ENCODE measurements at places on chromosomes 7 and 10. TPM values are rescaled to one million over a fixed set of nuclear protein-coding genes. Genes with fewer than 3 reads are reported as not detected.
A peak's percentile ranks its signal among the peaks of the same experiment; 100 is the strongest.

- H3K27me3 ChIP-seq, result peaks cover 8% of the 10 kb centered on the region
- H3K36me3 ChIP-seq, result peaks cover 10% of the 10 kb centered on the region
- H3K4me3 ChIP-seq, result no peak overlapping the region
- no peak for DNase-seq
- H3K27ac ChIP-seq, result no peak overlapping the region
Measured at GRCh38 chr7:105906695-105907094, 30.3 kb upstream of the ATXN7L1 start.

GRCh38 chr10:113493195-113493594 is 59.7 kb upstream of the HABP2 start:
- H3K27me3 ChIP-seq, result no peaks in the 10 kb centered on the region
- no peak for DNase-seq
- no peaks in the 10 kb centered on the region for H3K36me3 ChIP-seq
- H3K4me1 ChIP-seq, result no peaks in the 10 kb centered on the region
- no peak overlapping the region for H3K4me3 ChIP-seq

- peaks cover 1% of the 10 kb centered on the region for H3K27me3 ChIP-seq
- H3K4me1 ChIP-seq, result peaks cover 7% of the 10 kb centered on the region
- DNase-seq, result no peak
- H3K4me3 ChIP-seq, result no peak overlapping the region
- H3K27ac ChIP-seq, result no peak overlapping the region
Measured at GRCh38 chr10:78623578-78624215, 445.1 kb upstream of the ZMIZ1 start.

- peaks cover 91% of the 10 kb centered on the region for H3K36me3 ChIP-seq
- H3K27me3 ChIP-seq, result no peaks in the 10 kb centered on the region
- peak overlapping the region; percentile 71 for H3K4me3 ChIP-seq
Measured at GRCh38 chr7:50393547-50394252, 56.5 kb downstream of the FIGNL1 start.

GRCh38 chr10:31340343-31340742 is 21.3 kb downstream of the ZEB1 start:
- peaks cover 12% of the 10 kb centered on the region for H3K36me3 ChIP-seq
- H3K4me1 ChIP-seq, result peaks cover 23% of the 10 kb centered on the region
- H3K27ac ChIP-seq, result no peak overlapping the region
- DNase-seq, result no peak

- no peak for DNase-seq
- peak overlapping the region; percentile 68 for H3K4me3 ChIP-seq
- no peaks in the 10 kb centered on the region for H3K27me3 ChIP-seq
- H3K4me1 ChIP-seq, result peaks cover 43% of the 10 kb centered on the region
- H3K36me3 ChIP-seq, result peaks cover 54% of the 10 kb centered on the region
- H3K27ac ChIP-seq, result peak overlapping the region; percentile 62
Measured at GRCh38 chr7:23346316-23346715, 47.2 kb downstream of the MALSU1 start.

PNLIP gene
- not detected for total RNA-seq

C10orf105 gene
- total RNA-seq, result 0.11 TPM

- H3K27me3 ChIP-seq, result no peaks in the 10 kb centered on the region
- H3K36me3 ChIP-seq, result no peaks in the 10 kb centered on the region
- H3K4me1 ChIP-seq, result peaks cover 1% of the 10 kb centered on the region
- no peak overlapping the region for H3K27ac ChIP-seq
- DNase-seq, result no peak
Measured at GRCh38 chr7:66170309-66171231, 34.6 kb upstream of the TPST1 start.

- no peak overlapping the region for H3K4me3 ChIP-seq
- no peak for DNase-seq
- no peaks in the 10 kb centered on the region for H3K4me1 ChIP-seq
- H3K36me3 ChIP-seq, result no peaks in the 10 kb centered on the region
- H3K27ac ChIP-seq, result no peak overlapping the region
Measured at GRCh38 chr7:9608560-9608959, 1175.2 kb downstream of the NXPH1 start.

DNA sequence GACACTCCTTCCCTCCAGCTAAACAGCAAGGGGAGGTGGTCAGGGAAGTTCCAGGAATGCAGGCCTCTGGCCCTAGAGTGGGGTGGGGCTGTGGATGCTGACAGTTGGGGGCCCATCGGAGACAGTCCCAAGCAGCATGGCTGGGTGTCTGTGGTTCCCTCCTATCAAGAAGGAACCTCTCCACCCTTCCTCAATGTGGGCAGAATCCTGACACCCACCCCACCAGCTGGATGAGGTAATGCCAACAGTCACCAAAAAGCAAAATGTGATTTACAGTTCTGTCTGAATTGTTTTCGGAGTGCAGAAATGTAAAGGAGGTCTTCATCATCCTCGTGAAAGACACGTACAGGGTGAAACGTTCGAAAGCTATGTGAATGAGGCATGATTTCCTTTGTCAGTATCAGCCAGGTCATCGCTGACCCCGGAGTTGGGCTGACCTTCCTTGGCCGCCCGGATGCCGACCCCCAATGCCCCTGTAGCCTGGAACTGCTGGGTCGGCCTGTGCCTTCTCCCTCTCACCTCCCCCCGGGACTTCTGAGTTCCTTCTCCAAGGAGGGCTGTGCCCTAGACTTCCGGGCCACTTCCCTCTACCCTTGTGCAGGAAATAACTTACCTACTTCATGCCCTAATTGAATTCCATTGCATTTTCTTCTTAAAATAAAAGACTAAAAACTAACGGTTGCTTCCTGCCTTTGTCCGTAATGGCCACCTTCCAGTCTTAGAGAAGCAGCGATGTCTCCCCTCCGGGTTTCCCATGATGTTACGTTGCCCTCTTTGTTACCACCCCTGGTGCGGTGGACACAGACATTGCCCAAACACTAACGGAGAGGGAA is 24.5 kb downstream of the FOXK1 start:
- H3K4me1 ChIP-seq, result peaks cover 9% of the 10 kb centered on the region
- DNase-seq, result no peak
- H3K36me3 ChIP-seq, result peaks cover 8% of the 10 kb centered on the region
- H3K4me3 ChIP-seq, result no peak overlapping the region
- no peak overlapping the region for H3K27ac ChIP-seq

GLCCI1 gene
- total RNA-seq, result 27.9 TPM

- no peak overlapping the region for H3K27ac ChIP-seq
- H3K4me1 ChIP-seq, result peaks cover 6% of the 10 kb centered on the region
- no peak overlapping the region for H3K4me3 ChIP-seq
Measured at GRCh38 chr10:3430501-3430900, 257.9 kb upstream of the PITRM1 start.

ARHGEF35 gene
- 3.6 TPM for total RNA-seq

- no peaks in the 10 kb centered on the region for H3K27me3 ChIP-seq
- H3K27ac ChIP-seq, result peak overlapping the region; percentile 94
- DNase-seq, result no peak
- peaks cover 21% of the 10 kb centered on the region for H3K4me1 ChIP-seq
- peaks cover 15% of the 10 kb centered on the region for H3K36me3 ChIP-seq
Measured at GRCh38 chr7:922334-923107, 32.0 kb downstream of the ADAP1 start.

- no peaks in the 10 kb centered on the region for H3K4me1 ChIP-seq
- H3K4me3 ChIP-seq, result no peak overlapping the region
- no peaks in the 10 kb centered on the region for H3K27me3 ChIP-seq
Measured at GRCh38 chr7:20539201-20539600, 76.3 kb upstream of the ABCB5 start.

- H3K4me1 ChIP-seq, result no peaks in the 10 kb centered on the region
- H3K27ac ChIP-seq, result no peak overlapping the region
- H3K27me3 ChIP-seq, result no peaks in the 10 kb centered on the region
- DNase-seq, result no peak
- no peaks in the 10 kb centered on the region for H3K36me3 ChIP-seq
Measured at GRCh38 chr7:83065714-83066113, 97.0 kb downstream of the PCLO start.

GPR37 gene
- not detected for total RNA-seq

GRCh38 chr7:137804836-137805235 is 41.9 kb downstream of the DGKI start:
- no peak overlapping the region for H3K27ac ChIP-seq
- peaks cover 3% of the 10 kb centered on the region for H3K27me3 ChIP-seq
- H3K4me3 ChIP-seq, result no peak overlapping the region
- H3K36me3 ChIP-seq, result no peaks in the 10 kb centered on the region
- DNase-seq, result no peak
- no peaks in the 10 kb centered on the region for H3K4me1 ChIP-seq

GRCh38 chr7:13165854-13166253 is 478.4 kb downstream of the ARL4A start:
- no peaks in the 10 kb centered on the region for H3K4me1 ChIP-seq
- H3K27me3 ChIP-seq, result peaks cover 9% of the 10 kb centered on the region
- H3K27ac ChIP-seq, result no peak overlapping the region
- DNase-seq, result no peak
- H3K4me3 ChIP-seq, result no peak overlapping the region
- no peaks in the 10 kb centered on the region for H3K36me3 ChIP-seq

DNA sequence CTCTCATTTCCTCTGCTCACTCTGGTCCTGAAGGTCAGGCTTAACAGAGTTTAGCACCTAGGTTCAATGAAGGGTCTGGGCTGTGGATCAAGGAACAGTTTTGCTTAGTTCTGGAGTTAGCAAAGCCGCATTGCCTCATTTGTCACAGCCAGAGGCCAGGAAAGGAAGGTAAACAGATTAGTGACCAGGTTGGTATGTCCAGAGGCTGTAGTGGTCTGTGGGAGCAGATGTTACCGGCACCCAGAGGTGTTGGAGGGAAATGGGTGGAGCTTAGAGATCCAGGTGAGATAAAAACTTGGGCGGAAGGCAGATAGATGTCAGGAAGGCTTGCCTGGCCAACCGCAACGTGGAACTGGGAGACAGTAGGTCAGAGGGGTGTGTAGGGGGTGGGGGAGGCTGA is 36.6 kb upstream of the ZMIZ2 start:
- H3K27me3 ChIP-seq, result no peaks in the 10 kb centered on the region
- no peak overlapping the region for H3K27ac ChIP-seq
- no peak for DNase-seq
- H3K4me1 ChIP-seq, result peaks cover 2% of the 10 kb centered on the region
- no peak overlapping the region for H3K4me3 ChIP-seq
- peaks cover 27% of the 10 kb centered on the region for H3K36me3 ChIP-seq

FAM24A gene
- total RNA-seq, result not detected

MYO1G gene
- total RNA-seq, result 442 TPM

GRCh38 chr10:124259139-124259825 is 159.4 kb downstream of the OAT start:
- H3K4me3 ChIP-seq, result no peak overlapping the region
- H3K27ac ChIP-seq, result no peak overlapping the region

DNA sequence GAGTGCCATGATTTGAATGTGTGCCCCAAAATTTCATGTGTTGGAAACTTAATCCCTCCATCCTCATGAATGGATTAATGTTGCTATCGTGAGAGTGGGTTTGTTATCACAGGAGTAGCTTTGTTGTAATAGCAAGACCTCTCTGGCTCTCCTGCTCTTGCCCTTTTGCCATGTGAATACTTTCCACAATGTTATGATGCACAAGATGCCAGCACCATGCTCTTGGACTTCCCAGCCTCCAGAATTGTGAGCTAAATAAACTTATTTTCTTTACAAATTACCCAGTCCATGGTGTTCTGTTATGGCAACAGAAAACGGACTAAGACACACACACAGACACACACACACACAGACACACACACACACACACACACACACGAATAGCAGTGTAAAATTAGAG is 51.3 kb upstream of the TM9SF3 start:
- DNase-seq, result no peak
- H3K27ac ChIP-seq, result no peak overlapping the region
- H3K4me1 ChIP-seq, result peaks cover 2% of the 10 kb centered on the region
- H3K36me3 ChIP-seq, result no peaks in the 10 kb centered on the region
- peaks cover 14% of the 10 kb centered on the region for H3K27me3 ChIP-seq

- H3K27ac ChIP-seq, result peak overlapping the region; percentile 62
- H3K27me3 ChIP-seq, result no peaks in the 10 kb centered on the region
- no peak for DNase-seq
Measured at GRCh38 chr7:139078399-139078798, 31.1 kb downstream of the ZC3HAV1 start.

DNA sequence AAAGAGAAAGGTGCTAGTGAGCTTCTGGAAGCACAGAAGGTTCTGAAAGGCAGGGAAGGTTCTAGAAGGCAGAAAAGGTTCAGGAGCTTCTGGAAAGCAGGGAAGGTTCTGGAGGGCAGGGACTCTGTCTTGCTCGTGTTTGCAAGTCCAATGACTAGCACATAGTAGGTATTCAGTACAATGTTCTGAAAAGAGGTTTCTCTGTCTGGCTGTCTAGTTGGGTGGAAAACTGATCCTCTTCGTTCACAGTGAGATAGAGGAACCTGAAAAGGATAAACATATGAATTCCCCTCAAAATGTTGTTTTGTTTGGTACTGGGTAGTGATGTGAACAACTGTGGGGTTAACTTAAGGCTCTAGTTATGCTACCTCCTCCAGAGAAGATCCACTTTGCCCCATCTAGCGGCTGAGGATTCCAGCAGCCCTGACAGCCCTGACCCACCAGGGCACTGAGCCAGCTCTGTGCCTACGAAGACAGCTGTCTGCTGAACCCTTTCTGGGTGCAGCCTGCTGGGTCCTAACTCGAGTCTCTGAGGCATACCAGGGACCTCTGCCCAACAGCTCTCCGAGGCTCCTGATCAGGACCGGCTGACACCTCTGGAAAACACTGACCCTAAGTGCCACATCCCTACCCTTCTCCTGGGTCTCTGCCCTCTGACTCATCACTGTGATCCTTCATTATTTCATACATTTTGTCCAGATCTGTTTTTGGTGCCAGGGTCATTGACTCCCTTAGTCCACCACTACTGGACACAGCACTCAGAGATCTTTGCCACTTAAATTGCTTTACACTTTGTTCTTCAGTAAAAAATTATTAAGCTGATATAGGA is 15.4 kb downstream of the PTPRN2 start:
- H3K4me1 ChIP-seq, result no peaks in the 10 kb centered on the region
- DNase-seq, result no peak
- no peak overlapping the region for H3K27ac ChIP-seq
- peaks cover 11% of the 10 kb centered on the region for H3K27me3 ChIP-seq
- H3K4me3 ChIP-seq, result no peak overlapping the region

DNA sequence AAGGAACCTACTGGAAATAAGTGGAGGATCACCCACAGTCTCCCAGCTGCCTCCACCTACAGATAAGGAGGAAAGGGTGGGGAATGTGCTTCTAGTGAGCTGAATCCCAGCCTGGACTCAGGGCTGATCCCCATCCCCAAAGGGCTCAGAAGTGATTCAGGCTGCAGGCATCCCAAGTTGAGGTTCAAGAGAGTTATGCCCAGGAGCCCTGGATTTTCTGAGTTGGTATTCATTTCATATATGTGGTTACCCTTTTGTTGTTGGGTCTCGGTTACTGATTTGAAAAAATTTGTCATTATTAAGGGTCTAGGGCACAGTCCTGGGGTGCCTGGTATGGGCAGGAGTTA is 30.0 kb upstream of the SRGN start:
- no peak for DNase-seq
- no peaks in the 10 kb centered on the region for H3K36me3 ChIP-seq
- H3K4me3 ChIP-seq, result peak overlapping the region; percentile 31
- peak overlapping the region; percentile 85 for H3K27ac ChIP-seq
- no peaks in the 10 kb centered on the region for H3K27me3 ChIP-seq

NANOS1 gene
- 0.90 TPM for total RNA-seq

GRCh38 chr7:477626-478220 is 41.9 kb downstream of the PDGFA start:
- no peak overlapping the region for H3K27ac ChIP-seq
- no peaks in the 10 kb centered on the region for H3K27me3 ChIP-seq
- no peaks in the 10 kb centered on the region for H3K36me3 ChIP-seq
- H3K4me3 ChIP-seq, result no peak overlapping the region

Measured in activated T-helper 2 cell treated with anti-CD3 and anti-CD28 coated beads, Interferon-gamma antibody, Interleukin-2, Interleukin-4, amounts not matched to agents 10 μg/mL and 5 μg/mL and 100 μg/mL, durations not matched to agents 14 hours and 24 hours and 36 hours (primary cell).